Cerebellar nuclear complex (tissue), 1 donor: ENCODE measurements at places on chromosomes 16 and 17.
A peak's percentile ranks its signal among the peaks of the same experiment; 100 is the strongest.

GRCh38 chr17:78129351-78130089 lies 965 bp upstream of the TMC6 start:
- DNase-seq = no peak

GRCh38 chr16:27351989-27352388 lies 38.2 kb downstream of the IL4R start:
- DNase-seq = no peak

GRCh38 chr16:49767998-49768397 lies 87.9 kb downstream of the ZNF423 start:
- no peak for DNase-seq

- peak; percentile 80 for DNase-seq
Measured at GRCh38 chr16:67173808-67174705, 3.7 kb downstream of the NOL3 start.

DNA sequence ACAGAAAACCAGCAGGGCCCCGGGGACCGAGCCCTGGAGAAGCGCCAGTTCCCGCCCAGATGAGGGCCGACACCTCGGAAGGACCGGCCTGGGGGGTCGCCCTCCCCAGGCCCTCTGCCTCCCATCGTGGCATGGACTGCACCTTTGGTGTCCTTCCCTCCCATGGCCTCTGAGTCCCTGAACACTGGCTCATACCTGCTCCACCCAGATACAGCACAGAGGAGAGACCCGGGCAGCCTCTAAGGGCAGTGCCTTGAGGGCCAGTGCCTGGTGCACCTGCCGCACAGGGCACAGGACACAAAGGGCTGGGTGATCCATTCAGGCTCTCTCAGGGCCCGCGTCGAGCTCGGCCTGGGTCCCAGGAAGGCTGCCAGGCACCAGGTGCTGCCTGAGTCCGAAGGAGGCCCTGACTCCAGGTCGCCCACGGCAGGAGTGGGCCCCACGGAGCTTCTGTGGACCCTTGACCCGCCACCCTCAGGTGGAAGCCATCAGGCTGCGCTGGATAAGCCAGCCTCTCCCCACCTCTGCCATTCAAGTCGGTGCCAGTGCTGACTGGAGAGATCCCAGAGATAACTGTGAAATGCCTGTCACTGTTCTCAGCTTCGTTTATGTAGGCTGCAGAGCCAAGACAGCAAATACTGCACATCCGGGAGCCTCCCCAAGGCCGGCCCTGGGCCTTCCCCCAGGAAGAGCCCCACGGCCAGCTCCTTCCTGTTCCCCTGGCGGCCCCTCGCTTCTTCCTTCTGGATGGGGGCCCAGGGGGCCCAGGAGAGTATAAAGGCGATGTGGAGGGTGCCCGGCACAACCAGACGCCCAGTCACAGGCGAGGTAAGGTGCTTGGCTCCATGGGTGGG lies at the start of gene ZG16B:
Gene ZG16B, plus strand, starts transcription at position 803 of the 854 bp plus-strand sequence. CDS start 139 bp downstream, outside the sequence.
- DNase-seq = no peak

DNA sequence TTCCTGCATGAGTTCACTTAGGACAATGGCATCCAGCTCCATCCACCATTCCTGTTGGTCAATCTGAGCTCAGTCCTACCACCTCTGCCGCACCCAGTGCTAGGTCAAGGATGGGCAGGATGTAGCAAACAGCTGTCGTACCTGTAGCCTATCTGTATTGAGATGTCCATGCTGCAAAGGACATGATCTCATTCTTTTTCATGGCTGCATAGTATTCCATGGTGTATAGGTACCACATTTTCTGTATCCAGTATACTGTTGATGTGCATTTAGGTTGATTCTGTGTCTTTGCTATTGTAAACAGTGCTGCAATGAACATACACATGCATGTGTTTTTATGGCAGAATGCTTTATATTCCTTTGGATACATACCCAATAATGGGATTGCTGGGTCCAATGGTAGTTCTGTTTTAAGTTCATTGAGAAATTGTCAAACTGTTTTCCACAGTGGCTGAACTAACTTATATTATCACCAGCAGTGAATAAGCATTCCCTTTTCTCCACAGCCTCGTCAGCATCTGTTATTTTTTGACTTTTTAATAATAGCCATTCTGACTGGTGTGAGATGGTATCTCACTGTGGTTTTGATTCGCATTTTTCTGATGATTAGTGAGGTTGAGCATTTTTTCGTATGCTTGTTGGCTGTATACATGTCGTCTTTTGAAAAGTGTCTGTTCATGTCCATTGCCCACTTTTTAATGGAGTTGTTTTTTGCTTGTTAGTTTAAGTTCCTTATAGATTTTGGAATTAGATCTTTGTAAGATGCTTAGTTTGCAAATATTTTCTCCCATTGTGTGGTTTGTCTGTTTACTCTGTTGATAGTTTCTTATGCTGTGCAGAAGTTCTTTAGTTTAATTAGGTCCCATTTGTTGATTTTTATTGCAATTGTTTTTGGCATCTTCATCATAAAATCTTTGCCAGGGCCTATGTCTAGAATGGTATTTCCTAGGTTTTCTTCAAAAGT lies 7.2 kb upstream of the MRTFB start:
- no peak for DNase-seq

DNA sequence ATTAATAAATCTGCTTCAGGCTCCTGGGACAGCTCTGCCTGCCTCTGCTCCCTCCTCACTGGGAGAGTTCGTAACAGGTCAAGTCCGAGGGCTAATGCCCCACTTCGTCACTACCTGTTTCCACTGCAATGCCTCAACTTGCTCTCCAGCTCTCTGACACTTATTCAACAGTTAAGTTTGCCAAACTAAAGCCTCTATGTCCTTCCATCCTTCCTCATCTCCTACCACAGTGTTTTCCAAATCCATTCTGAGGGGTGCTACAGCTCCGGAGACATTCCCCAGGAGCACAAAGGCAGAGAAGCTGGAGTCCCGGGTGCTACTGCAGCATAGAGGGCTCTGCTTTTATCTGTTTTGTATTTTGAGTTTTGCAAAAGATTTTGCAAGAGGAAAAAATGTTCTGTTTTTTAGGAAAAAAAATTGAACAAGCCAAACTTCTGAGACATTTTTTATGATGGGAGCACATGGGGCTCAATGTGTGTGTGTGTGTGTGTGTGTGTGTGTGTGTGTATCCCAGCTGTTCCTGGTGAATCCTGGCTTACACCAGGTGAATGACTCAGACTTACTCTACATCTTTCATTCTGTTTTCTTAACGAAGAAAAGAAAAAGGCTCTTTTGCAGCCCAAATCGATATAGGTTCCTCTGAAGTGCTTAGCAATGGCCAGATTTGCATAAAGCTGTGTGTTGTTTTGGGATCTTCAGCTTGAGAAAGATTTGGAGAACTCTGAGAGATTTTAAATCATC lies 46.1 kb upstream of the MYOCD start:
- DNase-seq = no peak

GRCh38 chr16:20323591-20324117 lies 3.7 kb downstream of the GP2 start:
- no peak for DNase-seq

- no peak for DNase-seq
Measured at GRCh38 chr17:79840989-79841286, 1.7 kb upstream of the CBX4 start.

GRCh38 chr17:82917699-82918345 lies 78.0 kb upstream of the ZNF750 start:
- no peak for DNase-seq

DNA sequence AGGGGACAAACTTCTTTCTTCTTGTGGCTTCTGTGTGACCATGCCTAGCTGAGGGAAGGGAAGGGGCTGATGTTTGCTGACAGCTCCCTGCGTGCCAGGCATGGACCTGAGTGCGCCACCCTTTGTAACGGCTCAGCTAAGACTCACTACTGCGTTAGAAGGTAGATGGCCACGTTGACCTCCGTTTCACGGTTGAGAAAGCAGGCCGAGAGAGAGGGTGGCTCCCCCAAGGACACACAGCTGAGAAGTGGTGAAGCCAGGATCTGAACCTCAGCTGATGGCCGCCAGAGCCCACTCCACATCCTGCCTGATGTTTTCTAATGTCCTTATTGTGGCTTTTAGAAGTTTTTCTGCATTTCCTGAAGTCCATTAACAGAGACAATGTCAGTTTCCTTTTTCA lies 45.1 kb downstream of the RGS9 start:
- no peak for DNase-seq

- no peak for DNase-seq
Measured at GRCh38 chr17:8294814-8295316, 335 bp downstream of the SLC25A35 start.

DNA sequence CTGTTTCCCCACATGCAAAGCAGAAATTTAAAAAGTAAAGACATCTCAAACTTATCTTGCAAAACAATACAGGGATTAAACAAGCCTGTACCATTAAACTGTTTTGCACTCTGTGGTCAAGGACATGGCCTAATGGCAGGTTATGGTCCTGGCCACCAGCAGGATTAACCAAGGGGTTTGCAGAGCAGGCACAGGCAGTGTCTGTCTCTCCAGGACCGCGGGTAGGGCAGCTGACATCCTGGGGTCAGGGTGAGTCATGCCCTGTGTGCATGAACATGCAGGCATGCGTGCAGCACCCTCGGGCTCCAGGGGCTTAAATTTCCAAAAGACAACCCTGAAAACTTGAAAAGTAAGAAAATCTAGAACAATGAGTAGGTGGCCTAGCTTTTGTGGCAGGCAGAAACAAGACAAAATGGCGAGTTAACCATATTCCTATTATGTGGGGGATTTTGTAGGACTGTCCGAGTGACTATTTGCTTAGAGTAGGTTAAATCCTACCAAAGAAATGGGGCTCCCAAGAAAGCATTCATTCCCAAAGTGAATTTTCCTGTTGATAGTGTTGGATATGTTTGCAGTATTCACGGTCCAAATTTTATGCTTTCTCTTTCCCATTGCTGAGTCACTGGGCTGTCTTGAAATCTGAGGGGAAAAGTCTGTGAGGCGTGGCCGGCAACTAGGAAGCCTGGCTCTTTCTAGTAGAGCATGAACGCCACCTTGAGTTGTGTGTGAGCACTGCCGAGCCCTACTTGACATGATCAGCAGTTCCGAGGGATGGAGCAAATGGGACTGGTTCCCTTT lies 158.4 kb upstream of the FAM20A start:
- no peak for DNase-seq

- DNase-seq = no peak
Measured at GRCh38 chr17:70105641-70106040, 30.6 kb downstream of the KCNJ16 start.

GRCh38 chr16:79419148-79419547 lies 181.4 kb downstream of the MAF start:
- DNase-seq = no peak

GRCh38 chr17:2058586-2059546 lies 4.0 kb downstream of the HIC1 start:
- DNase-seq = no peak

DNA sequence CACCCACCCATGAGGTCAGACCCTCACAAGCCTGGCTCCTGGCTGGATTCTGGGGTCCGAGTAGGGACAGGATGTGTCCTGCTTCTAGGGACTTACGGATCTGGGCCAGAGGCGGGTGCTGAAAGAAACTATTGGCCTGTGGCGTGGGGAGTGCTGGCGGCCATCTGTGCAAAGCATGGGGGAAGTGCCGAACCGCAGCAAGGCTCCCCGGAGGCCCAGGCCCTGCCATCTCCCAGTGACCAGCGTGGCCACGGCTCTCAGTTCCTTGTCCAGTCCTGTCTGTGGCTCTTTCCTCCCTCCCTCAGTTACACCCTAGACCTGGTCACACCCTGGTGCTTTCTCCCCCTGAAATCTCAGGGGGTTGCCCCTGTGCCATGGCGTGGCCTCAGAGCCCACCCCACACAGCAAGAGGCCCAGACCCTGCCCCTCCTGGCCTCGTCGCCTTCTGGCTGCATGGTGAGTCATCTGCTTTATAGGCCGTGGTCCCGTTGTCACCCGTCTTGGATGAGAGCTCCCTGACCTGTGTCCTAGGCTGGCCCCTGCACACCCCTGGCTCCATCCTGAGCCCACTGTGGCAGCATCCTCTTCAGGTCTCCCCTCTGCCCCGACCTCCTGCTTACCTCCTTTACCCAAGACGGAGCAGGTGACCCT lies 54.5 kb downstream of the PRMT7 start:
- DNase-seq = no peak

DNA sequence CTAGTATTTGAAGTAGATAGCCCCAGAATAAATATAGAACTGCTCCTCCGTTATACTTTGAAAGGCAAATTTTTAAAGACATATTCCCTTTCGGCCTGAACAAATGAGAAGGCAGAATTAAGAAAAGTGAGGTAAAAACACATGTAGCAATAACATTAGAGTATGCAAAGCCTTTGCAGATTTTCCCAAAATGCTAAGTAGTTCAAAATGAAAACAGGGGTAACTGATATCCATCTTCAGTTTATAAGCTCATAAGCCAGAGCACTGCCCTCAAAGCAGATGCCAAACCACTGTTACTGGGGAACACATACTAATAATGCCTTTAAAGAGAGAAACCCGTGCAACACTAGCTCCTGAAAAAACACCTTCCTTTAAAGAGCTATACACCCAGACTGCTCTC lies 51.3 kb upstream of the CLEC18B start:
- no peak for DNase-seq

DNA sequence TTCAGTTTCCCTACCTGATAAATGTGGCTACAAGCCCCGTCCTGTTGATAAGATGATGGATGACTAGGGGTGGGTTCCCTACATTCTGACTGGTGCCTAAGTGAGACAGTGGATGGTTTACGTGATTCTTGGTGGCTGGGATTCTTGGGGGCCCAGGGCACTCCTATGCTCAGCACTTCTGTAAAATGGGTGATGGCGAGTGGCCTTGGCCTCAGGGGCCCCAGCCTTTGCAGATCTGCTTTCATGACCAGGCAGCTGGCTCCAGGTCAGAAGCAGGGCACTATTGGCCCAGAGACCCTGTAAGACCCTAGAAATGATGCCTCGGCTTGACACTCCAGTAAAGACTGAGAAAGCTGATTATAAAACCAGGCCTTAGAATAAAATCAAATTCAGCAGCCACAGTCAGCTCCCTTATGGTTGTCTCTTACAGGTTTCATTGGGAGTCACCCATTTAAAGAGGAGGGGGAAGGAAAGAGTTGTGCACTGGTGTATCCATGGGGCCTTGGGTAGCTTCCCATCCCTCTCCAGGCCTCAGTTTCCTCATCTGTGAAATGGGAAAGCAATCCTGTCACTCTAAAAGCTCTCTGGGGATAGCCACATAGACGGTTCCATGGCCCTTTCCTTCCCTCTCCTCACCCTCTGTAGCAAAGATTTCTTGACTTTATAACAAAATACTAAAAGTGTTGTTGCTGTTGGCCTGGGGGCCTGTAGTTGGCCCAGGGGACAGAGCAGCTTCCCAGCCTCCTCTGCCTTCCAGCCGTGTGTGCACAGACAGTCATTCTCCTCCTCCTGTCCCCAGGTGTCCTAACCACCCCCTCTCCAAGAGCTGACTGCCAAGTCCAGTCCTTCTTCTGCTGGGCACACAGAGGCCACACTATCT lies 1.2 kb downstream of the SNX20 start:
- DNase-seq = no peak

DNA sequence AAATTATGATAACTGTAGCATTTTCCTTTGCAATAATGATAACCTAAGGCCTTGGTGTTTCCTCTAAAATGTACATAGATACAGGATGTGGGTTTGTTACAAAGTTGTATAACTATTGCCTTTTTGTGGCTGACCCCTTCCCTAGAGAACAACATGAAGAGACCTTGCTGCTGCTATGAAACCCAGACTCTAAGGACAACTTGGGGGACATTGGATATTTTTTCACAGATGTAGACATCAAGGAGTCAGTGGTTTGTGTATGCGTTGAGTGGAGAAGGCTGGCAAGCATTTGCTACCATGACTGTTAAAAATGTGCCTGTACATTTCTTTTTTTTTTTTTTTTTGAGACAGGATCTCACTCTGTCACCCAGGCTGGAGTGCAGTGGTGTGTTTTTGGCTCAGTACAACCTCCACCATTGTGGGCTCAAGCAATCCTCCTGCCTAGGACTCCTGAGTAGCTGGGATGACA lies 12.3 kb downstream of the HMOX2 start:
- DNase-seq = no peak
